ENCODE measurements at places on chromosomes 13 and 19. TPM values are rescaled to one million over a fixed set of nuclear protein-coding genes. Genes with fewer than 3 reads are reported as not detected.

GRCh38 chr13:48891586-48891985 is 84.1 kb upstream of the FNDC3A start:
- no peak for DNase-seq

GRCh38 chr19:35115177-35115951 is at the start of gene FXYD3:
FXYD3 (plus strand) TSS chr19:35115823; CDS start chr19:35119377, 3,554 bp downstream.
- DNase-seq, result no peak

GRCh38 chr13:22592515-22592914 is 588.3 kb upstream of the SGCG start:
- no peak for DNase-seq

Gene ANO8
- 45.2 TPM for total RNA-seq

Measured in progenitor cell of endocrine pancreas (in vitro differentiated cells).